NCI-H1048 (cell line): ENCODE measurements at places on chromosomes 6 and 20.

- DNase-seq = no peak
Measured at GRCh38 chr20:44221368-44221954, 10.9 kb upstream of the OSER1 start.

DNA sequence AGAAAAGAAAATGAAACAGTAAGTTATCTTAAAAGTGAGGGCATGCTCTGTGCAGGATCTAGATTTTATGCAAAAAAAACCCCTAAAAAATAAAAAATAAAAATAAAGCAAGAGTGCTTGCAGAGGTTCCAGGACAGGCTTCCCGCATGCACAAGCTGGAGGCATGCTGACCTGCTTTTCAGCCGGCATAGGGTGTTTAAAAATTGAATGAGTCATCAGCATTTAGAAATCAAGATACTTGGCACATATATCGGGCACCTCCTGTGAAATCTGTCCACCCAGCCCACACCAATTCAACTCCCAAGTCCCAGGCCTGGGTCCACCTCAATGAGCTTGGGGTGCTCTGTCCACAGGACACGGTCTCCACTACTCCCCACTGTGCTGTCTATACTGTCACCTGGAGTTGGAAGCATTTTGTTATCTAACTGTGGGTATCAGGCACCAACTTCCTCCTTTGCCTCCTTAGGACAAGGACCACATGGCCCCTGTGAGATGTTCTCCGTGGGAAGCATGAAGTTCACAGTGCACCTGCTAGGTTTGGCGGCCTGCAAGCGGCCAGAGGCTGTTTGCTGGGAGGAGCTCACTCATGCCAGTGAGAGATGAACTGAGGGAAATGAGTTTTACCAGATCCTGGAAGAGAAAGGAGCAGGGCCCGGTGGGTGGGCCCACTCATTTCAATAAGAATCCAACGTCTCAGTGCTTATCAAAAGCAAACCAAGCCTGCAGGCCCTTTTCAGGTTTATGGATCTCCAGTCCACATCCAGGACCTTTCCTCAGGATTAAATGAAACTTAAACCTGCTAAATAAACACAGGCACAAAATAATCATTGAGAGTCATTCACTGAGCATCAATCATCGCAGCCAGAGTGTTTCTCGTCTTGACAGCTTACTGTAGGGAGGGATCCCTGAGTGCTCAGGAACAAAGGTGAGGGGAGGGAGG lies 121.1 kb downstream of the FOXA2 start:
- DNase-seq = no peak

DNA sequence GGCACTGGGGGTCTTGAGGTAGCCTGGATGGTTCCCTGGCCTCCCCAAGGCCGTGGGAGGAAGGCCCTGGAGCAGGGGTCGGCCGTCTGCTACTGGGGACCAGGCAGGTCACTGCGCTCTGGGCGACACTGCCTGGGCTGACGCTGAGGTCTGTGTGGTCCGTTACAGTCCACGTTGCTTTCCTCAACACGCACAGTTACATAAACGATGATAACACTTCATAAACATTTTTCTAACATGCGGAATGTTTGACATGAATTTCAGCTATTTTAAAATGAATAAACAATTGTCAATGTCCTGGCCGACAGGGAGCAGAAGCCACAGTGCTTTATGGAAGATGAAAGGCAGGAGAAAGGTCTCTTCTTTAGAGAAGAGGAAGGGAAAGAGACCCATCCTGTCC lies 10.2 kb upstream of the RBBP8NL start:
- no peak for DNase-seq

DNA sequence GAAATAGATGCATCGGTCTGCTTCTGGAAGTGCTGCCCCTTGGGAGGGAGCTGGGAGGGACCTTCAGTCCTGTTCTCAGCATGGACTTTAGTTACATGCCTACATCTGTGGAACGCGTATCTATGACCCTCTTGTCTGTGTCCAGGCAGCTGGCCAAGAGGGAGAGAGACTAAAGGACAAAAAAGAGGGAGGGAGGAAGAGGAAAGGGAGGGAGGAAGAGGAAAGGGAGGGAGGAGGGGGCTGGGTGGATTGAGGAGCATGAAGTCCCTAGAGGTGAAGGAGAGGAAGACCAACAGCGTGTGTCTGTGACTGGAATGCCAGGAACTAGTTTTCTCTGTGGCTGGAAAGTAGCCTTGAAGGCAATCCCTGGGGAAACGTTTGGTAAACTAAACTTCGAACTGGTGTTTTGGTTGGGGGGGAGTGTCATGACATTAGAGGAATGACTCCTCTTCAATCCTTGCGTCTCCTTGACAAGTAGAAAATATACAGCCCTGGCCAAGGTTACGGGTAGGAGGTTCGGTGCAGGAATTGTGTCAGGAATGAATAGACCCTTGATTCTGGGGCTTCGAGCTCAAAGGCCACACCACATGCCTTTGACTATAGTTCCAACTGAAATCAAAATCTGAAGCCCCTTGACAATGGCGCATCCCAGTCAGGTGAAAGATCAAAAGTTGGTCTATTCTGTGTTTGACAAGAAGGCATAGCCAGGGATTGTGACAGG lies 52.0 kb upstream of the PLEKHG1 start:
- no peak for DNase-seq

DNA sequence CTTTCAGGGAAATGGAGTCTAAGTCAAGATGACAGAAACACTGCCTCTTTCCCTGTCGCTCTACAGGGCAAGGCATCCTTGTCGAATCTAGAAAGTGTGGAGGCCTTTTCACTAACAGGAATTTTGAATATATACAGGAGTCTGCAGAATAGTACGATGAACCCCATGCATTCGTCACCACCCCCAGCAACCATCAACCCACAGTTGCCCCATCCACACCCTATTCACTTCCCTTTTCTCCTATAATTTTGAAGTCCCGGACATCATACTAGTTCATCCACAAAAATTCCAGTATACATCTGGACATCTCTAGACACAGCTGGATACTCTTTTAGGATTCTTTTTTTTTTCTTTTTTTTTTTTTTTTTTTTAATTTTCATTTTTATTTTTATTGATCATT lies 80.7 kb upstream of the RIN2 start:
- no peak for DNase-seq

DNA sequence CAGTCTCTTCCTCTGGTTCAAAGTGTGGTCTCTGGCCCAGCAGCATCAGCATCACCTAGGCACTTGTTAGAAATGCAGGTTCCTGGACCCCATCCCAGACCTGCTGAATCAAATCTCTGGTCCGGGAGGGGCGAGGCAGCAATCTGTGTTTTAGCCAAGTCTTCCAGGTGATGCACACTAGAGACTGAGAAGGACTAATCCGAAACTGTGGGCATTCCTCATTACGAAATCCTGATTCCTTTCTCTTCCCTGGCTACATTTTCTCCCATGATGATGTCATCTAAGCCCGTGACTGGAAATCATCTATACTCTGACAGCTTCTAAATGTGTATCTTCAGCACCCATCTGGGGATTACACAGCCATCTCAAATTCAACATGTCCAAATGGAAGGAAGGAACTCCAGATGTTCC lies 39.7 kb upstream of the PRND start:
- no peak for DNase-seq

DNA sequence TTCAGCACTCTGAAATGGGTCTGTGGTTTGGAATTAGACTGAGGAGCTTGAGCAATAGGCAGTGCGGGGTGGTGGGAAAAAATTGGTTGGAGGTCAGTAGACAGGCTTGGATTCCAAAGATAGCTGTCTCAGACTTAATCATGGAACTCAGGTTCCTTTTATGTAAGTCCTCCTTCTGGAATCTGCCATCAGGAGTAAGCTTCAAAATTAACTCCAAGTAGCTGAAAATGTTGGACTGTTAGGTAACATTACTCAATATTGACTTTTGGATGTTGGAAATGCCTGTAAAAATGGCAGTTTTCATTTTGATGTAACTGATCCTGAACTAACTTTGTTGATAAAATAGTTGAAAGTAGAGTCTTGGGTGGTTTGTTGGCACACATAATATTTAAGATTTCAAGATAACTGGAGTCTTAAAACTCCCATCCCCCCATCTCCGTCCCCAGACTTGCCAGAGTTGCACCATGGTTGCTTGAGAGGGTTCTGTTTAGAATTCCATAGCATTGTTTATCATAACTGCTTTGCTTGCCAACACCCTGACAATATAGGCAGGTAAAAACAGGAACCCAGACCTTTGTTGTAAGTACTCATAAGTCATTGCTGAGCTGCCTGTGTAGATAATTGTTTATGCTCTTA lies 83.0 kb downstream of the PHF20 start:
- DNase-seq = no peak

- no peak for DNase-seq
Measured at GRCh38 chr6:136801581-136801980, 9.3 kb upstream of the MAP3K5 start.

DNA sequence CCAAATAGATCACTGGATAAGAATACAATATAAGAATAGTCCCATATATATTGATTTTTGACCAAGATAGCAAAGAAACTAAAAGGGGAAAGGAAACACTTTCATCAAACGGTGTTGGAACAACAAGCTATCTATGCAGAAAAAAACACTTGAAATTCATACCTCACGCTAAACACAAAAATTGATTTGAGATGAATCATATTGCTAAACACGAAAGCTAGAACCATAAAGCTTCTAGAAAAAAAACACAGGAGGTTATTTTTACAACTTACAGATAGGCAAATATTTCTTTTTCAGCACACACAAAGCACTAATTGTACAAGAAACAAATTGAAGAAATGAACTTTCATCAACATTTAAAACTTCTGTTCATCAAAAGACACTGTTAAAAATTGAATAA lies 36.7 kb upstream of the TMEM14A start:
- DNase-seq = no peak

DNA sequence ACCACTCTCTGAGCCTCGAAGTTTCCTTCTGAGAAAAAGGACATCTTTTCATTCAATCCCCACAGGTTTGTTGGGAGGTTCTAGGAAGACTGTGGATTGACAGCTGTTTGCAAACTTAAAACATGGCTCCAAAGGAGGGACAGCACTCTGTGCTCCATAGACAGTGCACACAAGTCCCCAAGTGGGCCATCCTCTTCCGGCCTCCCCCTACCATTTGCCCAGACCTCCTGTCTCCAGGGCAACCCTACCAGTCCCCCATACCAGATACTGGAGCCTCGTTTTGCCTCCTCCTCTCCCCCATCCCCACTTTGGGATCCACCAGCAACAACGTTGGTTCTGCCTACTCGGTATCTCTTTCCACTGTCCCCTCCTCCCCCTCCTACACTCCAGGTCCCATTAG lies 8.5 kb upstream of the DLGAP4 start:
- no peak for DNase-seq

DNA sequence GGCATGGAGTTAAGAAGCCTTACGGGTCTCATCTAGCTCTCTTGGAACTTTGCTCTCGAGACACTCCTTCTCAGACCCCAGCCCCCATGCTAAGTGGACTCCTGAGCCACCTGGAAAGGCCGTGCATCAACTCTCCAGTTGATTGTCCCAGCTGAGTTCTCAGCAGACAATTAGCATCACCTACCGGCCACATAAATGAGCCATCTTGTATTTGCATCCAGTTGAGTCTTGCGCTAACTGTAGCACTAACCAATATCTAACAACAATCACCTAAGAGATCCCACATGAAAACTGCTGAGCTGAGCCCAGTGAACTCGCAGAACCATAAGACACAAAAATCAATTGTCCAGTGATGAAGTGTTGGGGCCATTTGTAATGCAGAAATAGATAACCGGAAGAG lies 49.7 kb downstream of the PCNA start:
- no peak for DNase-seq

DNA sequence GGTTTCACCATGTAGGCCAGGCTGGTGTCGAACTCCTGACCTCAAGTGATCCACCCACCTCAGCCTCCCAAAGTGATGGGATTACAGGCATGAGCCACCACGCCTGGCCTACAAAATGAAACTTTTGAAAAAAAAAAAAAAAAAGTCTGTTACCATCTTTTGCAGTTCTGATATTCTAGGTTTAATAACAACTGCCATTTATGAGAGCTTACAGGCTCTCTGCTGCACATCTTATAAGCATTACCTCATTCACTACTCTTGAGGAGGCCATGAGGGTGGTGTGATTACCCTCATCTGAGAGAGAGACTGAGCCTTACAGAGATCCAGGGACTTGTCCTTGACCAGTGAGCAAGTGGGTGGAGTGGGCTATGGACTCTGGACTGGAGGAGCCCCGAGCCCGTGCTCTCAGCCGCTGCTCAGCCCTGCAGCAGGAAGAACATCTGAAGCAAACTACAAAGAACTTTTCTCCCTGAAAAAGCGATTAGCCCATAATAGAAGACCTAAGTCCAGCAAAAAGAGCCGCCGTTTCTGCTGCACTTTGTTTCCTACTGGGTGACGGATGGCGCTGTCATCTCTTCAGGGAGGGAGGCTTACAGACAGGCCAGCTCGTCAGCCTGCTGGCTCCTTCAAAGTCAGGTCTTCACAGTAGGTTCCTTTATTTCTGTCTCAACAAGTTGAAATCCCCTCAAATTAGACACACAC lies 119.8 kb upstream of the AKAP12 start:
- DNase-seq = no peak

GRCh38 chr6:134621858-134622257 lies 303.9 kb upstream of the SGK1 start:
- DNase-seq = no peak

DNA sequence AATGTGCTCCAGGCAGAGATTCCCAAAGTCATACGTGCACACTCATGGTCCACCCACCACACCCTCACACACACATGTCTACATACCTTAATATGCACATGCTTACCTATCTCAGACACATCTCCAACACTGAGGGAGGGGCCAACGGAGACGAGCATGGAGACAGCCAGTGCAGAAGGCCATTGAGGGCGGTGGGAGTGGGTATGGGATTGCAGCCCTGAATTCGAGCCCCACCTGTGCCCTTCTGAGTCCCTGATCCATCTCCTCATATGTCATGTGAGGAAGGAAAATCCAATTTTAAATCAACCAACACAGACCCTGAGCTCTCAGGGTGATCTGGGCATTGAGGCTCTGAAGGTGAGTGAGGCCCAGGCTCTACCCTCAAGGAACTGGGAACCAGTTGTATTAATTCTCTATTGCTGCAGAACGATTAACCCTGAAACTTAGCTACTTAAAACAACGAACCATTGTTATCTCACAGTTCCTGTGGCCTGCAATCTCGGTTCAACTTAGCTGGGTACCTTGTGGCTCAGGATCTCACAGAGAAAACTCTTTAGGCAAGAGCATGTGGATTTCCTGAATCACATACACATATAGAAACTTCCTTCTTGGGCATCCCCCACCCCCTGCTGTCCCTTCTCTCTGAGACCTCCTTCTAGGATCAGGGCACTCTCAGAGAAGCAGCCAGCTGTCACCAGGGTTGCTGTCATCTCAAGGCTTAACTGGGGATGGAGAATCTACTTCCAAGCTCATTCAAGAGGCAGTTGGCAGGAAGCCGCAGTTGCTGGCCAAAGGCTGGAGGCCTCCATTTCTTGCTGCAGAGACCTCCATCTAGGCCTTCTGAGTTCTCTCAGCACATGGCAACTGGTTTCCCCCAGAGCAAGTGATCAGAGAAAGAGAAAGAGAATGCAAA lies 28.3 kb downstream of the GLP1R start:
- DNase-seq = no peak

GRCh38 chr6:169788809-169789145 lies 37.4 kb downstream of the ERMARD start:
- no peak for DNase-seq
